ENCODE measurements at places on chromosomes 2 and 18. TPM values are rescaled to one million over a fixed set of nuclear protein-coding genes. Genes with fewer than 3 reads are reported as not detected.

Gene POTEI
- total RNA-seq, result 0.24 TPM

Gene AMER3
- not detected for total RNA-seq

Gene SLC35G4
- total RNA-seq, result not detected

Gene GRP
- 1.7 TPM for total RNA-seq

Gene NPHP1
- total RNA-seq, result 6.8 TPM

Gene ABHD1
- 0.21 TPM for total RNA-seq

DNA sequence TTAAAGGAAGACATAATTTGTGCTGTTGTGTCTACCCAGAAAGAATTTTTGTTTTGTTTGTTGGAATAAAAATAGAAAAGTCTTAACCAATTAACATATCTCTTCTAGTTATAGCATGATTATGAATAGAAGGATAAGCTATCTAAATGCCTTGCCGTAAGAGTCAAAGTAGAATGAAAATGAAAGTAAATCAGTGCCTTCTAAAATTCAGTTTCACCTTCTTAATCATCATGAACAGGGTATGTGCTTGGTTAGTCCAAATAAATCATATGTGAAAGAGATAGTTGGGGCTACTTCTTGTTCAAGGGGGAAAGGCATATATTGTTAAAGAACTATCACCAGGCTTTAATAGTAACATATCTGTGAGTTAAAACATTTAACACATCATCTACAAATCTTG lies 91.5 kb downstream of the GULP1 start:
- no peak for DNase-seq
- H3K27me3 ChIP-seq, result no peaks in the 10 kb centered on the region
- H3K4me1 ChIP-seq, result peaks cover 8% of the 10 kb centered on the region

- H3K4me3 ChIP-seq, result no peak overlapping the region
- no peak overlapping the region for H3K27ac ChIP-seq
- peaks cover 5% of the 10 kb centered on the region for H3K4me1 ChIP-seq
- H3K27me3 ChIP-seq, result peaks cover 8% of the 10 kb centered on the region
- no peak for DNase-seq
- H3K36me3 ChIP-seq, result no peaks in the 10 kb centered on the region
Measured at GRCh38 chr18:62590799-62591590, 68.2 kb downstream of the ZCCHC2 start.

- no peak overlapping the region for H3K27ac ChIP-seq
- DNase-seq, result no peak
- H3K4me3 ChIP-seq, result no peak overlapping the region
- peaks cover 4% of the 10 kb centered on the region for H3K27me3 ChIP-seq
- H3K4me1 ChIP-seq, result no peaks in the 10 kb centered on the region
Measured at GRCh38 chr2:172134270-172134669, 31.6 kb upstream of the DLX2 start.

GRCh38 chr18:51321696-51322095 lies 124.2 kb upstream of the MEX3C start:
- DNase-seq, result no peak
- no peak overlapping the region for H3K27ac ChIP-seq
- no peaks in the 10 kb centered on the region for H3K4me1 ChIP-seq
- no peaks in the 10 kb centered on the region for H3K27me3 ChIP-seq
- H3K4me3 ChIP-seq, result no peak overlapping the region
- no peaks in the 10 kb centered on the region for H3K36me3 ChIP-seq

DNA sequence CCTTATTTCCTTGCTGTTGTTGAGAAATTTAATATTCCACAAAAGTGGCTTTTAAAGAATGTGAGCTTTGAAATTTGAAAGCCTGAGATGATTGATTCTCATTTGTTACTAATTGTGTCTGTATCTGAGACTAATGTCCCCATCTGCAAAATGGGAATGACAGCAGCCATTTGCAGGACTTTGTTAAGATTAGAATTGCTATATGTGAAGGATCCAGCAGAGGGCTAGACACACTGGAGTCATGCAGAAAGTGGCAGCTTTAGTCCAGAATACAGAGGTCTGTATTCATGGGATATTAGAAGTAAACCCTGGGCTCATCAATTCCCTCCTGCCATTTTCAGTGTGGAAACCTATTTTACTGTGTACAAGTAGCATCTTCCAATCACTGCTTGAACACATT lies 296.5 kb upstream of the GYPC start:
- no peaks in the 10 kb centered on the region for H3K36me3 ChIP-seq
- H3K4me1 ChIP-seq, result no peaks in the 10 kb centered on the region
- H3K27ac ChIP-seq, result no peak overlapping the region
- H3K4me3 ChIP-seq, result no peak overlapping the region
- DNase-seq, result no peak
- no peaks in the 10 kb centered on the region for H3K27me3 ChIP-seq

DNA sequence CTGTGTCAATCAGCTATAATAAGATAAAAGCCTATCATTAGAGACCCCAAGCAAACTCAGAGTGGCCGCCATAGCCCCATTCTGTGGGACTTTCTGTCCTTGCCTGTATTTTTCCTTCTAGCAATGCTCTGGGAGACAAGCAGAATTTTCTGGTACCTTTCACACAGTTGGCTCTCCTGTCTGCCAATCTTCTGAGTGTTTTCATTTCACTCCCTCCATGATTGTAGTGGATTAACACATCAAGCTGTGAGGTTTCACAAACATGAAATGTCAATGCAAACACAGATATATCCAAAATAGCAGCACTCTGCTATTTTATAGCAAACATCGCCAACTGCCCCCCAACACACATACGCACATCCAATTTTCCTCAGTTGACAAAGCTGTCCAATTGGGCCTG lies 64.9 kb downstream of the C1D start:
- no peak for DNase-seq
- no peaks in the 10 kb centered on the region for H3K4me1 ChIP-seq
- H3K36me3 ChIP-seq, result no peaks in the 10 kb centered on the region
- no peak overlapping the region for H3K4me3 ChIP-seq
- no peaks in the 10 kb centered on the region for H3K27me3 ChIP-seq

- DNase-seq, result no peak
- no peak overlapping the region for H3K27ac ChIP-seq
- no peaks in the 10 kb centered on the region for H3K4me1 ChIP-seq
- no peaks in the 10 kb centered on the region for H3K36me3 ChIP-seq
- H3K27me3 ChIP-seq, result no peaks in the 10 kb centered on the region
Measured at GRCh38 chr2:222410534-222410933, 13.8 kb upstream of the SGPP2 start.

- DNase-seq, result no peak
- H3K27ac ChIP-seq, result no peak overlapping the region
- H3K27me3 ChIP-seq, result no peaks in the 10 kb centered on the region
- no peaks in the 10 kb centered on the region for H3K36me3 ChIP-seq
Measured at GRCh38 chr2:9979977-9980376, 28.5 kb downstream of the GRHL1 start.

- DNase-seq, result no peak
- H3K36me3 ChIP-seq, result no peaks in the 10 kb centered on the region
- no peaks in the 10 kb centered on the region for H3K27me3 ChIP-seq
Measured at GRCh38 chr2:67560771-67561456, 163.8 kb downstream of the ETAA1 start.

GRCh38 chr18:56662502-56662901 lies 11.3 kb downstream of the WDR7 start:
- H3K36me3 ChIP-seq, result no peaks in the 10 kb centered on the region
- H3K27me3 ChIP-seq, result no peaks in the 10 kb centered on the region
- H3K4me3 ChIP-seq, result no peak overlapping the region
- DNase-seq, result no peak
- H3K27ac ChIP-seq, result no peak overlapping the region

DNA sequence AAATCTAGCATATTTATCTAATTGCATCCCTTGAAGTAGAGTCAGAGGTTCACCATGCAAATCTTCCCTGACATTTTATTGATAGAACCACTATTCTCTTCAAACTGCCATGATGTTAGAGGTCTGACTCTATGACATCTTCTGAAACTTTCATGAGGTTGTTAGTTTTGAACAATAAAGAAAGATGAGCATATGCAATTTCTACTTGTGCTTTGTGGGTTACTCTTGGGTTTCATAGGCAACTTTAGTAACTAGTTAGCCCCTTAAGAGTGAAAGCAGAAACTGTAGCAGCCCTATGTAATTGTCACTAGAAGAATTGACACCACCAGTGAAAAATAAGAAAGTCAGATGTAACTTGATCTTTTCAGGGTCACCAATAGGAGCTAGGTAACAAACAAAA lies 53.1 kb upstream of the ZEB2 start:
- H3K27ac ChIP-seq, result no peak overlapping the region
- no peaks in the 10 kb centered on the region for H3K36me3 ChIP-seq
- no peaks in the 10 kb centered on the region for H3K4me1 ChIP-seq
- DNase-seq, result no peak
- H3K27me3 ChIP-seq, result no peaks in the 10 kb centered on the region

GRCh38 chr2:112137516-112138158 lies 548 bp upstream of the FBLN7 start:
- peak overlapping the region; percentile 58 for H3K4me3 ChIP-seq
- DNase-seq, result no peak
- no peak overlapping the region for H3K27ac ChIP-seq
- H3K4me1 ChIP-seq, result peaks cover 10% of the 10 kb centered on the region
- peaks cover 5% of the 10 kb centered on the region for H3K27me3 ChIP-seq

- no peaks in the 10 kb centered on the region for H3K27me3 ChIP-seq
- peak; percentile 79 for DNase-seq
- no peak overlapping the region for H3K4me3 ChIP-seq
- H3K36me3 ChIP-seq, result no peaks in the 10 kb centered on the region
Measured at GRCh38 chr18:44838971-44839666, 158.4 kb downstream of the SETBP1 start.

GRCh38 chr2:218810256-218810655 lies 21.3 kb downstream of the PRKAG3 start:
- no peak overlapping the region for H3K4me3 ChIP-seq
- DNase-seq, result no peak
- H3K36me3 ChIP-seq, result peaks cover 34% of the 10 kb centered on the region

- no peak overlapping the region for H3K4me3 ChIP-seq
- DNase-seq, result no peak
- no peaks in the 10 kb centered on the region for H3K4me1 ChIP-seq
- H3K27me3 ChIP-seq, result no peaks in the 10 kb centered on the region
Measured at GRCh38 chr2:203490391-203490790, 44.7 kb downstream of the RAPH1 start.

GRCh38 chr2:211157211-211157610 lies 600.8 kb downstream of the CPS1 start:
- no peaks in the 10 kb centered on the region for H3K27me3 ChIP-seq
- H3K27ac ChIP-seq, result no peak overlapping the region
- no peak overlapping the region for H3K4me3 ChIP-seq
- H3K4me1 ChIP-seq, result no peaks in the 10 kb centered on the region
- no peaks in the 10 kb centered on the region for H3K36me3 ChIP-seq

DNA sequence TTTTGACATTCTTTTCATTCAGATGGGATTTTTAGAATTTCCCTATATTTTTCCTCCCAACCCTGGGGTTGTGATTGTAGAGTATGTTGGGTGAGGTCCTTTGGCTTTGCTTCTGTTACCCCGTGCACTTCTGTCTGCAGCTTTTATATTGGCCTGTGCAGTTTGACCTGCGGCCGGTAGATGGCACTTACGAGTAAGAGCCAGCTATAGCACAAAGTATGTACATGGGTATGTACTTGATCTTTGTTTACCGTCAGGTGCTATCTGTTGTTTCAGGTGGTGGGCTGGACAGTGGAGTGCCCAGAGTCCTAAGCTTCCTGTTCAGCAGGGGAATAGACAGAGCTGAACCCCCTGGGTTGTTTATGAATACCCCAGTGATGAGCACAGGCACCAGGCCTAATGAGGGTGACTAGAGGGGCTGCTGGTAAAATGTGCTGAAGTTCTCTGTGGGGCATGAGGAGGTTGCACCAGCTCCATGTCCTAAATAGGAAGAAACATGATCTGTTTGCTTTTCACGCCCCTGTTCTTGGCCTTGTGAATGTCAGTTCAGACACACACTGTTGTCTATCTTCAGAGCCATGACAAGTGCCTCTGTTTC lies 58.9 kb upstream of the THUMPD2 start:
- no peak overlapping the region for H3K27ac ChIP-seq
- H3K4me1 ChIP-seq, result no peaks in the 10 kb centered on the region
- H3K4me3 ChIP-seq, result no peak overlapping the region
- H3K27me3 ChIP-seq, result no peaks in the 10 kb centered on the region
- H3K36me3 ChIP-seq, result no peaks in the 10 kb centered on the region

GRCh38 chr2:43178055-43178598 lies 48.3 kb downstream of the ZFP36L2 start:
- H3K36me3 ChIP-seq, result no peaks in the 10 kb centered on the region
- H3K27me3 ChIP-seq, result no peaks in the 10 kb centered on the region
- H3K27ac ChIP-seq, result peak overlapping the region; percentile 84
- no peak overlapping the region for H3K4me3 ChIP-seq
- DNase-seq, result no peak
